Motor neuron (in vitro differentiated cells): ENCODE measurements at places on chromosomes 6 and 20. TPM values are rescaled to one million over a fixed set of nuclear protein-coding genes. Genes with fewer than 3 reads are reported as not detected.

Gene CENPW
- 4.4 and 6.9 TPM in 2 replicates for total RNA-seq

Gene COX4I2
- not detected in 2 replicates for total RNA-seq

Gene REM1
- total RNA-seq: 0.09 TPM in 1 of 2 replicates, not detected in the other

Gene TNXB
- 0.81 and 1.9 TPM in 2 replicates for total RNA-seq

Gene SLC35F1
- 0.11 and 0.15 TPM in 2 replicates for total RNA-seq

Gene PRKN
- total RNA-seq: 0.69 and 8.1 TPM in 2 replicates

Gene NMBR
- total RNA-seq: not detected in 2 replicates

Gene SLC4A11
- total RNA-seq: 0.58 and 1.7 TPM in 2 replicates

Gene STMND1
- total RNA-seq: 0.29 and 0.62 TPM in 2 replicates

Gene CRISP3
- total RNA-seq: not detected in 2 replicates

Gene CCN5
- total RNA-seq: 0.50 and 0.57 TPM in 2 replicates

Gene SAMD3
- total RNA-seq: 2.6 and 7.3 TPM in 2 replicates

Gene BPI
- not detected in 2 replicates for total RNA-seq

Gene KAT14
- total RNA-seq: 16.4 and 16.6 TPM in 2 replicates

Gene PRDM13
- total RNA-seq: 0.09 and 0.13 TPM in 2 replicates

Gene MMP24
- total RNA-seq: 33.2 and 45.1 TPM in 2 replicates

Gene PBX2
- total RNA-seq: 48.5 and 49.2 TPM in 2 replicates
